ENCODE measurements at places on chromosomes 4 and X. TPM values are rescaled to one million over a fixed set of nuclear protein-coding genes. Genes with fewer than 3 reads are reported as not detected.

Gene BEX1
- not detected for total RNA-seq

Gene GNRHR
- total RNA-seq = not detected

Gene NMU
- not detected for total RNA-seq

Gene FGF13
- total RNA-seq = under 0.01 TPM

Gene SCML2
- total RNA-seq = 1.5 TPM

Gene CSAG2
- total RNA-seq = not detected

Gene CASK
- 24.6 TPM for total RNA-seq

Gene DAPP1
- total RNA-seq = not detected

Gene N4BP2
- 5.7 TPM for total RNA-seq

Gene FAM47A
- total RNA-seq = not detected

Gene LNX1
- total RNA-seq = 0.78 TPM

Gene MAGEB17
- total RNA-seq = not detected

Gene THAP6
- 12.3 TPM for total RNA-seq

Gene MND1
- 8.0 TPM for total RNA-seq

Gene TBX22
- total RNA-seq = not detected

Gene QRFPR
- not detected for total RNA-seq

Gene HPGD
- total RNA-seq = 5.5 TPM

Gene PDE6B
- total RNA-seq = 0.39 TPM

Gene CACNA1F
- not detected for total RNA-seq

Gene SSX4
- not detected for total RNA-seq

Gene SMIM10
- total RNA-seq = 9.2 TPM

Gene FGF5
- 10.6 TPM for total RNA-seq

Gene S100G
- total RNA-seq = not detected

Gene AREG
- 4.7 TPM for total RNA-seq

Gene RNF4
- total RNA-seq = 55.9 TPM

Gene CLGN
- 0.98 TPM for total RNA-seq

Gene FGF16
- total RNA-seq = under 0.01 TPM

Gene ZRSR2
- 3.1 TPM for total RNA-seq

Gene ZFP92
- under 0.01 TPM for total RNA-seq

Gene PCDH10
- not detected for total RNA-seq

Gene ETDB
- total RNA-seq = not detected

Gene SPANXA1
- total RNA-seq = not detected

Data from subcutaneous preadipocyte (primary cell).